ENCODE measurements at places on chromosomes 3 and 15.

DNA sequence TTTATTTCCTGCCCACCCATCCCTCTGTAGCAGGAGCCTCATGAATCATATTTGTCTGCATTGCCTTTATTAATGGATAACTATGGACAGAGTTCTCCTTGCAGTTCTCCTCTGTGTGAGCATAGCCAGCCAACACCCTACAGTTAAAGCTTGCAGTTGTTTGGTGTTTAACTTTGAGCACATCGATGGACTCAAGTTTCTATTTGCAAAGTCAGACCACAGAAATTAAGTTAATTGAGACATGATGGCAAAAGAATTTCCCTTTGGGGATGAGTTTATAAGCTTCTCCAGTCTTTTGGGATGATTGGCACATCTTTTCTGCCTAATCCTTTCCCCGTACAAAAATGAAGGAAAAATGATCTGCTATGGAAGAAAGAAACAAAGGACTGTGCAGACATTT is 398.9 kb upstream of the THBS1 start:
- DNase-seq: no peak

DNA sequence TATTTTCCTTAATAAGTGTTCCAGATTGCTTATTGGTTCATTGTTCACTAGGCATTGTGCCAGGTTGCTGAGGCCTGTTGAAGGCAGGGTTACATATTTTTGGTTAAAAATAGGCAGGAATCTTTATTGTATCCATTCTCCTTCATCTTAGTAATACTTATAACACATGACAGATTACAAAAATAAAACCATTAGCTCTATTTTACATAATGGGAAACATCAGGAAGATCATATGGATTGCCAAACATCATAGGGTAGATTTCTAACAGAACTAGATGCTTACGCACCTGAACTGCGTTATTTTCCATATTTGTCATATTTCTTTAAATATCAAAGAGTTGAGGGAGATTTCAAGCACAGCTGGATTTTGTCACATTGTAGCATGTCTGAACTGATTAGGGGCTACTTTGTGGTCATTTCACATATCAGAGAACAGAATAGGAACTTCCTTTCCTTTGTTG is 462.9 kb upstream of the SGO1 start:
- no peak for DNase-seq

GRCh38 chr3:180280555-180280954 is 243.8 kb upstream of the PEX5L start:
- no peak for DNase-seq

DNA sequence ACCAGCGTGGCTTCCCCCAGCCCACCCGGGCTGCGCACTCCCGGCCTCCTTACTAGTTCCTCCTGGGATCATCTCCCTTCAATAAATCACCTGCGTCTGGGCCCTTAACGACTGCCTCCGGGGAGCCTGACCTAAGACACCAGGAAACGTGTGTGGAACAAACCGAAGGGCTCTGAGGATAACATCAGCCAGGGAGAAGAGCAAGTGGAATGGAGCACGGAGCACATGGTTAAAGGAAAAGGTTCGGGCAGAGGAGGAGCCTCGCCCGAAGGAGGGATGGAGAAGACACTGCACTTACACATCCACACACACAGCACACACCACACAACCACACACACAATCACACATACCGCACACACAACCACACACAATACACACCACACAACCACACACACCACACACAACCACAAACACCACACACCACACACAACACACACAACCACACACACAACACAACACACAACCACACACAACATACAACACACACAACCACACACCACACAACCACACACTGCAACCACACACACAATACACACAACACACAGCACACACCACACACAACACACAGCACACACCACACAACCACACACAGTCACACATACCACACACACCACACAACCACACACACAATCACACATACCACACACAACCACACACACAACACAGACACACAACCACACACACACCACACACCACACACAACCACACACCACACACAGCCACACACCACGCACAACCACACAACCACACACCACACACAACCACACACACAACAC is 24.7 kb downstream of the CPN2 start:
- no peak for DNase-seq

DNA sequence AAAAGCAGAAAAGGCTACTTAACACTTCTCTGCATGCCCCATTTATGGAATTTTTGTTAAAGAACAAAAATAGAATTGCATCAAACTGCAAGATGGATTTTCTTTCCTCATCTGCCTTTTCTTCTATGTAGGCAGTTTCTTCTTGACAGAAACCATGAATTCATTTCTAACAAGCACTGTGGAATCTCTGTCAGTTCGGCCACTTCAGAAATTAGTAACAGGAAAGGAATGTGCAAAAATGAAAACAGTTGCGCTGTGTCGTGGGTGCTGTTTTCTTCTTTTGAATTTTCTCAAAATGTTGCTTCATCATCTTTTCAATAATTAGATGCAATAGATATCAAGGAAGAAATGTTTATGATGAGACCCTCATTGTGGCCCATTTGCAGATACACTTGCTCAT is 151.6 kb downstream of the FOXB1 start:
- DNase-seq: no peak

GRCh38 chr15:100863075-100863795 is 16.4 kb upstream of the ALDH1A3 start:
- DNase-seq: no peak

- DNase-seq: no peak
These were observed 421.1 kb downstream of the PDCD6IP start for GRCh38 chr3:34219556-34219955.

DNA sequence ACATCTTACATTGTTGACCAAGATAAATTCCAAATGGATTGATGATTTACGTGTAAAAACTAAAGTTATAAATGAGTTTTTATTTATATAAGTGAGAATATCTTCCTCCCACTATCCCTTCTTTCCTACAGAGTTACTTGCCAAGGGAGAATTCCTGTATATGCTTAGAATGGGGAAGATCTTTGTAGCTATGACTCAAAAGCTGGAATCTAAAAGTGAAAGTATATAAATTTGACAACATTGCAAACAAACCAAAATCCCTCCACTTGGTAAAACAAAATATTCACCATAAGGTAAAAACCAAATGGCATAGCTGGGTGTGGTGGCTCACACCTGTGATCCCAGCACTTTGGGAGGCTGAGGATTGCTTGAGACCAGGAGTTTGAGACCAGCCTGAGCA is 52.7 kb upstream of the GCNT3 start:
- DNase-seq: no peak

DNA sequence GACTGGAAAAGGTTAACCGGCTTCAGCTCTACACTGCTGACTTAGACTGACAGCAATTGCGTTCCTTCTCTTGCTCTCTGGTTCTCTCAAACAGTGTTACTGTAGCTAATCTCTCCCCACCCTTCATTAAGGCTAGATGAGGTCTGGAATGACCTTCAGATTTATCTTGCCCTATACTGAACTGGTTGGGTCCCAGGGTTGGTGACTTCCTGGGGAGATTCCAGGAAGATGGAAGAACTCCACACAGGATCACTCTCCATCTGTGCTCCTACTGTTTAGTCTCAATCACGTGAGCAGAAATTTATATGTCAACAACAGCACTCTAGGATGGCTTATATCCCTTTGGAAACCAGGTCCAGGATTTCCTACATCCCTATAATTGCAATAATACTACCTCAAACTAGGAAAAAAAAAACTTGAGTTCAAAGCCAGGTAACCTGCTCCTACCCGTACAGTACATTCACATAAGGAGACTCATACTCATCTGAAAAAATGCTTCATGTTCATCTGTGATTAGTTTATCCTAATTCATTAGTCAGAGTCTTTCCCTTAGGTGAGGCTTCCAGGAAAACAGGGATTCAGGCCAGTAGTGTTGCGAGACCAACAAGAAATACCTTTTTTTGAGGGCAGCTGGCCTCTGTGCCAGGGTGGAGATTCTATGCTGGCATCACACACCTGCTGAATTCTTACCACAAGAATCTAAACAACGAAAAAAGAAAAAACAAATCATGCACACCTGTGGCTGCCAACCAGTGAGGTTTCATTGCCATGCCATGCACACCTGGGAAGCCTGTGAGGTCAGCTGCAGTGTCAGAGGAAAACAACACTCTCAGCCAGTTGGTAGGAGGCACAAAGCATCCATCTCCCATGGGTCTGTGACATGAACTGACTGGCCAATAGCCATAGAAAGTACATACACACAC is 297.3 kb downstream of the MECOM start:
- DNase-seq: no peak

- no peak for DNase-seq
These were observed 375.9 kb downstream of the MCTP2 start for GRCh38 chr15:94607176-94607654.

GRCh38 chr15:49296258-49296657 is 126.2 kb downstream of the GALK2 start:
- DNase-seq: no peak

- no peak for DNase-seq
These were observed 128.3 kb upstream of the RGMA start for GRCh38 chr15:93217343-93217742.

GRCh38 chr15:44207643-44208042 is 12.6 kb upstream of the FRMD5 start:
- no peak for DNase-seq

DNA sequence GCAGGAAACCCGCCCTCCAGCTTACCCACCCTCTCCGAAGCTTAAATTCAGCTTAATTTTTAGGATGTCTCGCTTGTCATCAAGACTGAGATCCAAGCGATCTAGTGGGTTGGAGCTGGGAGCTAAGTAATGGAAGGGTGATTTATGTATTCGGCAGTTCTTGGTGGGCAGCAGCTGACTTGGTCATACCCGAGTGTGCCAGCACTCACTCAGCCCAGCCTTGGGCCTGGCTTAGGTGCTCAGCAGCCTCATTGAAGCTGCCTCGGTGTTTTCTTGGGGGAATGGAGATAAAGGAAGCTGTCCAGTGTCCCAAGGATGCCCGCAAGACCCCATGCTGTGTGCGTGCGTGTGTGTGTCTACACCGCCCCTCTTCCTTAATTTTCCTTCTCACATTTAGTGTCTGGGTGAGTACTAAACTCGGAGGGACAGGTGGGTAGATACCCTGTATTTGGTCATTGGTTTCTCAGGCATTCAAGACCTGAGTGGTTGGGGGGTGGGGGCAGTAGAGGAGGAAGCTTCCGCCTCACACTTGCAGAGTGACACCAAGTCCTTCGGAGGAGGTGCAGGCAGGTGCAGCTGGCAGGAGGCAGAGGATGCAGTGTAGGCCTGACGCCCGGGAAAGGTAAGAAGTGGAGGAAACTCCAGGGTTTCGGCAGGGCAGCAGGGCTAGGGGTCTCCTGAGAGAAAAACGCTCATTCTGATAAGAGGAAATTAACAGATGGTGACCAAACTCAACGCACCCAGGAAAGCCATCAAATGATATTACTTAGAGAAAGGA is 92.8 kb downstream of the PCSK6 start:
- no peak for DNase-seq

DNA sequence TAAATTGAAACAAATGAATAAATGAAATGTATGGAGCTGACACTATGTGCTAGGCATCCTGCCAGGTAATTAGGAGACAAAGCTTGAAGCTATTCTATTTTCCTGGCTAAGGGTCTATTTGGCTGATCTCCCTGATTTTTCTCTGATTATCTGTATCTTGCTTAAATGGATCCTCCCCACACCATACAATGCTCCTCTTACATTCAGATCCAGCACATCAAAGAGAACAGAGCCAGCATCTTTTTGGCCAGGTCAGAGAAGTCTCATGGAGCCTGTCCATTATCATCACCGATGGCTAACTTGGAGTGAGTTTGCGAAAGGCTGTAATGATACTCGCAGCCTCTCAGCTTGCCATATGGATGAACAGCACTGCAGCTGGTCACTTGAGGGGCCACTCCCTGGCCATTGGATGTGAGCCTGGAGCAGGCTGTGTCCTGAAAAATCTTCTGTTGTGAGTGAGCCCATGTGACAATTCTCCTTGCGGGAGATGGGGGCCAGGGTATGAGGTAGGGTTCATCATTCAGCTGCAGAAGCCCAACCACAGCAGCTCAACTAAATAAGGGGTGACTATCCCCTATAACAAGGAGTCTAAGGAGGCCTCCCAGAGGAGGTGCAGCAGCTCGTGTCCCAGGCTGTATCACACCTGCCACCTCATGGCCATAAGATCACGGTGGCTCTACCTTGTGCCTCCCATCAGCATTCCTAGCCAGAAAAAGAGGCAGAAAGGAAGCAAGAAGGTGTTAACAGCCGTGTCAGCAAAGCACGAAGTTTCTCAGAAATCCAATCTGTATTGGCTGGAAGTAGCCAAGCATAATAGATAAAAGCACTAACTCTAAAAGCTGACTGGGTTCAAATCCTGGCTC is 69.3 kb upstream of the ST8SIA2 start:
- DNase-seq: no peak

DNA sequence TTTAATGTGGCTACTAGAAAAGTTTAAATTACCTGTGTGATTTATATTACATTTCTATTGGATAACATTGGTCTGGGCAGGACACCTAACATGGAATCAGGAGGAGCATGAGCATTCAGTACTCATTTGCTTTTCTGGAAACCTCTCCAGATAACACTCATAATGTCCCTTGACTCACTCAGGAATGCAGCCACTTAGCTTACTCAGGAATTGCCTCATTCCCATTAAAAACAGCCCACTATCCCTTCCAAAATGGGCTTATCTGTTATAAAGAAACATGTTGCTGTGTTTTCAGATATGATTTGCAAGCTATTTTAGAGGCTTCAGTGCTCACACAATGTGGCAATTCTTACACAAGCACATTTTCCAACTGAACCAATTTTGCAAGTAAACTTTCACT is 17.1 kb downstream of the GBE1 start:
- DNase-seq: no peak

GRCh38 chr15:99753066-99753465 is 19.8 kb upstream of the LYSMD4 start:
- no peak for DNase-seq

DNA sequence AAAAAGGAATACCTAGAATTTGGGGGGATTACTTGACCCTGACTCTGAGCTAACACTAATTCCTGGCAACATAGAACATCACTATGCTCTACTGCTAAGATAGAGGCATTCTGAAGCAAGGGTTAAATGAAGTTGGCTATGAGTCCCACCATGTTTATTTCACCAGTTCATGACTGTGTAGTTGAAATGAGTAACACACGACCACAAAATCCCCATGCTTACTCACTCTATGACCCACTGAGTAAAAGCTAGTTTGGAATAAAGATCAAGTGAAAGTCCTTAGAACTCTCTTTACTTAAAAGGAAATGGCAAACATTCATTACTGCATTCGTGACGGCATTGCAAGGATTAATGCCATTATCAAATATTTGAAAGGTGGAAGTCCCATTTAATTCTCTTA is 47.4 kb downstream of the MRPL46 start:
- no peak for DNase-seq

- DNase-seq: no peak
These were observed 35.2 kb upstream of the GREM1 start for GRCh38 chr15:32682569-32682968.

DNA sequence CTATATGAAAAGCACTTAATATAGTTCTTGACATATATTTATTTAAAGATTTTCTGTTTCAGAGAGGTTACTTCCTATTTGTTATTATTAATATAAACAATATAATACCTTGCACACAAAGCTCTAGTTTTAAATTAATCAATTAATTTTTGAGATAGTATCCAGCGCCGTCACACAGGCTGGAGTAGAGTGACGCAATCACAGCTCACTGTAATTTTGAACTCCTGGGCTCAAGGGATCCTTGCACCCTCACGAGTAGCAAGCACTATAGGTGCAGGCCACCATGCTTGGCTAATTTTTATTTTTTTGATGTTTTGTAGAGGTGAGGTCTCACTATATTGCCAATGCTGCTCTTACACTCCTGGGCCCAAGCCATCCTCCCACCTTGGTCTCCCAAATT is 209.3 kb downstream of the GREM1 start:
- no peak for DNase-seq

GRCh38 chr3:16410659-16411058 is 102.8 kb downstream of the RFTN1 start:
- no peak for DNase-seq

All from activated T-cell treated with anti-CD3 and anti-CD28 coated beads for 1 hour (primary cell).